D721Med (cell line): ENCODE measurements at places on chromosomes 1 and 21.

DNA sequence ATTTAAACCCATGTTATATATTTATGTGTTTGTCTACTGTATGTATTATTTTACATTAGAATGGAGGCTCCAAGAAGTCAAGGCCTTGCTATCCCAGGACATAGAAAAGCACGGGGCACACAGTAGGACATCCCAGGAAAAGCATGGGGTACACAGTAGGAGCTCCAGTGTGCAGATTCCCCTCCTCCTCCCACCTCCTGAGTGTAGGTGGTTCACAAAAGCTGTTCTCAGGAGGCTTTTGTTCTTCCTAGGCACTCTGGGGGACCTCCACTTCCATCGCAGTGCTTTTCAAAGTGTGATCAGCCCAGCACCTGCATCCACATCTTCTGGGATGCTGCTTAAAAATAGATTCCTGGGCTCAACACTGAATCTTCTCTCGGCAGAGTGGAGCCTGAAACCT lies 30.8 kb upstream of the VTCN1 start:
- DNase-seq = no peak

DNA sequence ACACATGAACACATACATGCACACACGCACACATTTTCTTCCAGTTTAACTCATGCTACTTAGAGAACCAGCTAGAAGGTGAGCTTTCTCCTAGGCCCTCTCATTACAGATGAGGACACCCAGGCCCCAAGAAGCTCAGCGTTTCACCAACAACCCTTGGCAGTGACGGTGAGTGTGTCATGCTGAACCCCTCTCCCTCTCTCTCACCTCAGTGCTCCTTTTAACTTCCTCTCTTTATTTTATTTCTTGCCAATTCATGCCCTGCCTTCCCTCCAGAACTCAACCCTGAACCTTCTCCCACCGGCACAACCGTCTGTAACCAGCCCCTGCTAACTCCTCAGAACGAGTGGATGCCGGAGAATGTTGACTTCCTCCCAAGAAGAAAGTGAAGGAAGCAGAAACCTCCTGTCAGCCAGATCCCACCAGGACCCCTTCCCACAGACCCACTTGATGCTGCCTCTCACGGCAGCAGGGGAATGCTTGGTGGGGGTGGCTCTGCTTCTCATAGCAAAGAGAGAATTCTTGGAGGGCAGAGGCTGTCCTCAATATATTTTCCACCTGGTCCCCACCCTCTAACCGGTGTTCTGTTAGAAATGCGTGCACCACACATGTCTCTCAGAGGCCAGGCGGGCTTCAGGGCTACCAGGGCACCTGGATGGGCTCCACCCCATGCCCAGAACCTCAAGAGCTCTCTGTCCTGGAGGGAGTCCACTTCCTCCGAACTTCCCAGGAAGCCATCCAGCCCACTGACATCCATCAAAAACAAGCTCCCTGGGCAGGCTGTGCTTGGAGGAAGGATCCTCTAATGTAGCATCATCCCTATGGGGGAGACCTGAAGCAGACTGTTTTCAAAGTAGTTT lies 134.0 kb downstream of the TOMM20 start:
- DNase-seq = no peak

DNA sequence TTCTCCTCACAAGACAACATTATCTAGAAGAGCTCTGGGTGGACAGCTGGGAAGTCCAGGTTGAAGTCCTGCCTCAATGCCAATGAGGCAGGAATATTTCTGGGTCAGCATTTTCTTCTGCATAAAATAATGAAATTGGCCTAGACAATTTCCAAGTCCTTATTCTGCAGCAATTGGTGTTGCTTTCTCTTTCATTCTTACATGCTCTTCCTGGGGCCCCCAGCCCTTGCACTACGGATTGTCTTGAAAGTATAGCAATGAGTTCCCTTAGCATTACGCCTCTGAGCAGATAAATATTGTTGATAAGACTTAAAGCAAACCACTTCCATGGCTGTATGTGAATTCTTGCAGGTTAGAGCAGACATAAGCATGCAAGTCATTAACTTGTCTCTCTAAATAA lies 188.5 kb downstream of the TGFBR3 start:
- no peak for DNase-seq

DNA sequence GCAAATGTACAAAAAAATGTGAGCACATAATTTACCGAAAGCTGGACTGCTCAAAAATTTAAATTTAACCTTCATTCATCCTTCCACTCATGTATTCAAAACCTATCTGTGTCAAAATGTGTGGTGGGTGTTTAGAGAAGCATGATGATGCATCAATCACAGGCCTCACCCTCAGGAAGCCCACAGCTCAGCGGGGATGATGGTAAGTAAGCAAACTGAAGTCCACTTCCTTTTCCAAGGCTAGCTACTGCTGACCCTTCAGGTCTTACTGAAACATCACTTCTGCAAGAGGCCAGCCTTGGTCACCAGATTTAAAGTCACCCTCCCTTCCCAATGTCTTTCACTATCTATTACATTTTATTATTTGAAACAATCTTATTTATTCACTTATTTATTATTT lies 254.5 kb downstream of the DNM3 start:
- no peak for DNase-seq

DNA sequence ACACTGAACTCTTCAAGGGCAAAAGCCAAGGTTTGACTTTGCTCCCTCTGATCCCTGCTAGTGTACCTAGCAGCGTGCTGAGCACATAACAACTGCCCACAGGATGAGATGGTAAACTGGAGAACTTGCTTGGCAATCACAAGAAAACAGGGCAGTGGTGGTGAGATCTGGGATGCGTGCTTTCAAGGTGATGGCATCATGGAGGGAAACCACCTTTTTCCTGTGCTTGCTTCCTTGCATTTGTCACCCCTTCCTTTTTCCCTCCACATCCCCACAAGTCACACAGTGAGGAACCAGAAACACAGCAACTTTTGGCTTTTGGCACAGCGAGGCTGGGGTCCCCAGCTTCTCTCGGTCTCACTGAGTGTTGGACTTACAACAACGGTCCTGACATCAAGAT lies 31.4 kb upstream of the BECN2 start:
- DNase-seq = no peak

- DNase-seq = no peak
Observed at GRCh38 chr1:70462611-70463010, 51.5 kb downstream of the CTH start.

DNA sequence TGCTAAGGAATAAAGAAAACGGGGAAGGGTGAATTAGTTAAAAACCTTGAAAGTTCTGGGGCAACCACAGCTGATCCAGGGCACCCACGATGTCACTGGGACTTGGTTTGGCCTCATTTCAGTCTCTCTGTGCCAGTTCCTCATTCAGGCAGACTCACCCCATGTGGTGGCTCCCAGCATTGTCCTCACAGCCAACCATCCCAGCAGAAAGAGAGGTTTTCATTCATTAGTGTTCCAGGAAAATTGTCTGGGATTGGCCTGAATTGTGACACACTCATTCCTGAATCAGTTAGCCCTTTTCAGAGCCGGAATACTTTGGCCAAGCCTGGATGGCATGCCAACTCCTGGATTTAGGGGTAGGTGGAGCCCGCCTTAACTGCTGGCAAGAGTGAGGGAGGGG lies 367.7 kb downstream of the PRDM2 start:
- DNase-seq = no peak

DNA sequence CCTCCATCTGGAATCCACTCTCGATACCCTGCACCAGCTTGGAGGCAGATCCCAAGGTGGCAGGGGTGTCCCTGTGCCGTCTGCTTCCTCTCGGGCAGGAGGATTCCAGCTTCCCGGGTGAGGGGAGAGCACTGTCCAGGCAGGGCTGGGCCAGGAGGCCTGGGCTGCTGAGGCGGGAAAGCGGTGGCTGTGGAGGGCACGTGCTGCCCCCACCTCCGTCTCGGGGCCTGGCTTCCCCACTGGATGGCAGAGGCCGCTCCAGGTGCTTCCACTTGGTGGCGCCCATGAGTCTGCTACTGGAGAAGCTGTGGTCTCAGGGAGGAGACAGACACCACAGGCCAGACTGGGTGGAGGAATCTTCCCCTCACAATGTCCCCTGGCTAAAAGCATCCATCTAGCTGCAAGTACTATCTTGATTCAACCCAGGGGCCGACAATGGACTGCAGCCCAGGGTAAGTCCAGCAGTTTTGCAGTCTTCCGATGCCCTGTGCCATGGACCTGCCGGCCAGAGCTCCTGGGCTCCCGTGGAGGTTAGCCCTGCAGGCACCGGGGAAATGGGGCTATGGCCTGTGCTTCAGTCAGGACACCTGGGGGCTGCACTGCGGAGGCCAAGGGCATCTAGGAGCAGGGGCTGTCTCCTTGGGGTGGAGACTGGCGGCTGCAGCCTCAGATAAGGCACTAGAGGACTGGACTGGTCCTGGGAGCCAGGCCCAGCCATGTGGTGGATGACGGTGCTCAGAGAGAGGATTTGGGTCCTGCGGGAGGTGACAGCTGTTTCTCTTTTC lies 41.3 kb upstream of the EIF4G3 start:
- DNase-seq = no peak

DNA sequence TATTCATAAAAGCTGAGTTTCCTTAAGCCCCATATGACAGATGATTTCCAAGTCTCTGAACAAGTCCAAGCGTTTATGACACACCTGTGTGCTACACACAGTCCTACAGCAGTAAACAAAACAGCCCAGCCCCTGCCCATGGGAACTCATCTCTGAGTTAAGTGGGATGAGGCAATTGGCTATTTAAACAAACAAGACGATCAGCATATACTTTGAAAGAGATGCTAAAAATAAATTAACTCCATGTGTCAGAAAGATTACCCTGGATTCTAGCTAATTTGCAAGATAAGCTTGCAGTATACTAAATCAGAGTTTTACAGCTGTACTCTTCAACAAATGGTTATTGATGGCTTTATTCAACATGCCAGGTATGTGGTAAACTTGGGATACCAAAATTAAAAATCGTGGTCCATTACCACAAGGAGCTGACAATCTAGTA lies 7.0 kb downstream of the PSMG1 start:
- DNase-seq = no peak

GRCh38 chr1:232057896-232058274 lies 431.3 kb downstream of the DISC1 start:
- no peak for DNase-seq

DNA sequence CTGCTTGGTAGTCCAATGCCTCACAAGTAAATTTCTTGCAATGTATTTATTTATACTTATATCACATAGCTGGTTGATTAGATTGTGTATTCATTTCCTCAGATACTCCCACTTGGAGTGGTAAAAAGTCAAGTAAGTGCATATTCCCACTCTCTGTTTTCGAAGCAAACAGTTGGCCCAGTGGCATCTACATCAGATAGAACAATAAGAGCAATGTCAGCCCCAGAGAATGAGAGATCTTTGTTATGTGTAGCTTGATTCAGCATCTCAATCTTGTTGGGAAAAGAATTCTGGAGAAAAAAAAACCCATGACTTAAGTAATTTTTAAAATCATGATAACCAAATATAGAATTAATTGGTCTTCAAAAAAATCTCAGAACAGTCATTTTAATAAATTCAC lies 25.5 kb downstream of the RGL1 start:
- DNase-seq = no peak

- no peak for DNase-seq
Observed at GRCh38 chr1:44707112-44707881, 23.7 kb downstream of the RNU5D-1 start.

GRCh38 chr1:151393583-151393982 lies 5.8 kb upstream of the PSMB4 start:
- no peak for DNase-seq

DNA sequence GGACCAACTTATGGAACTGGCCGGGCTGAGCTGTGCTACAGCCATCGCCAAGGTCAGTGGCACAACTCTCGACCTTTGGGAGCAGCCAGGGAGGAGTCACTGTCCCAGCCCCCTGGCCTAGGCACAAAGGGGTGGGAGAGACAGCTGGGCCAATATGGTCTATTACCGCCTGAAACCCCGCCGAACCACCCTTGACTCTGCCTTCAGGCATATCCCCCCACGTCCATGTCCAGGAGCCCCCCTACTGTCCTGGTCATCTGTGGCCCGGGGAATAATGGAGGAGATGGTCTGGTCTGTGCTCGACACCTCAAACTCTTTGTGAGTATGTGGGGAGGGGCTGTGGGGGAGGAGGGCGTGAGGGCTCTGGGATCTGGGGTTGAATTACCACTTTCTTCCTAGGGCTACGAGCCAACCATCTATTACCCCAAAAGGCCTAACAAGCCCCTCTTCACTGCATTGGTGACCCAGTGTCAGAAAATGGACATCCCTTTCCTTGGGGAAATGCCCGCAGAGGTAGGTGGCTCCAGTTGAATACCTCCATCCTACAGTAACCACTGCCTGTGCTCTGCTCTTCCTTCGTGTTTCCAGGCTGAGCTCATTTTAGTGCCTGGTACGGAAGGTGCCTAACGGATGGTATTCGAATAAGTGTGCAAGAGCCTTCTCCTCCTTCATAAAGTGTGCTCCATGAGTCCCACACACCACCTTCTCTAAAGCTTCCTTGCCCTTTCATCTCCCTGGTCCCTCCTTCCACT lies 758 bp downstream of the NAXE start:
- no peak for DNase-seq

GRCh38 chr1:5961601-5962000 lies 30.6 kb downstream of the NPHP4 start:
- DNase-seq = no peak

DNA sequence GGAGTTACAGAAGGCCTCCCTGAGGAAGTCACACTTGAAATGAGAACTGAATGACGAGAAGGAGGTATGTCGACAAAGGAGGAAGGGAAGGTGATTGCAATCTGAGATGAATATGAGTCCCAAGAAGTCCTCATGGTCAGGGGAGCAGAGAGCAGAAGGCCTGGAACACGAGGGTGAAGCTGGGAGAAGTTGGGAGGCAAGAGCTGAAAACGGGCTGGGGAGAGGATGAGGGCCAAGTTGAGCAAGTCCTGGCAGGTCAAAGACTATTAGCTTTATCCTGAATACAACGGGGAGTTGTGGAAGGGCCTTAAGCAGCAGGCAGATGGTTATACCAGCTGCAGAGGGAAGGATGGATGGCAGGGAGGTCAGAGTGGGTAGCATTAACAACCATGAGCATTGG lies 89.5 kb downstream of the KCNJ15 start:
- no peak for DNase-seq

DNA sequence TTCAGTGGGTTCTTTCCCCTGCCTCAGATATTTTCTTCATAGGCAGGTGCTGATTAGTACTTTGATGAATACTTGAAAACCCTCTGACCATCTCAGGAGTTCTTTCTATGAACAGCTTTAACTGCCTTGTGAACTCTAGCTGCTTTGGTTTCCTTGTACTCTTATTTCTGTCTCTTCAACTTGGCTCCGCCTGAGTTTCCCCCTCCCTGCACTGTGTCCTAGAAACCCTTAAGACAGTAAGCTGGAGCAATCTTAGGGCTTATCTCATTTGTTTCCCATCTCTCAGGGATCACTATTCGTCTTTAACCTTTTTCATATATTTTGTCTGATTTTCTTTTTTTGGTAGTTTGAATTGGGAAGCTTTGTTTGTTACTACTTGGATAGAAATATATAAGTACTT lies 99.1 kb downstream of the PKN2 start:
- DNase-seq = no peak
